ENCODE measurements at places on chromosomes 6 and 20.

- no peak for DNase-seq
These were observed 50.8 kb downstream of the GCLC start for GRCh38 chr6:53494076-53494475.

DNA sequence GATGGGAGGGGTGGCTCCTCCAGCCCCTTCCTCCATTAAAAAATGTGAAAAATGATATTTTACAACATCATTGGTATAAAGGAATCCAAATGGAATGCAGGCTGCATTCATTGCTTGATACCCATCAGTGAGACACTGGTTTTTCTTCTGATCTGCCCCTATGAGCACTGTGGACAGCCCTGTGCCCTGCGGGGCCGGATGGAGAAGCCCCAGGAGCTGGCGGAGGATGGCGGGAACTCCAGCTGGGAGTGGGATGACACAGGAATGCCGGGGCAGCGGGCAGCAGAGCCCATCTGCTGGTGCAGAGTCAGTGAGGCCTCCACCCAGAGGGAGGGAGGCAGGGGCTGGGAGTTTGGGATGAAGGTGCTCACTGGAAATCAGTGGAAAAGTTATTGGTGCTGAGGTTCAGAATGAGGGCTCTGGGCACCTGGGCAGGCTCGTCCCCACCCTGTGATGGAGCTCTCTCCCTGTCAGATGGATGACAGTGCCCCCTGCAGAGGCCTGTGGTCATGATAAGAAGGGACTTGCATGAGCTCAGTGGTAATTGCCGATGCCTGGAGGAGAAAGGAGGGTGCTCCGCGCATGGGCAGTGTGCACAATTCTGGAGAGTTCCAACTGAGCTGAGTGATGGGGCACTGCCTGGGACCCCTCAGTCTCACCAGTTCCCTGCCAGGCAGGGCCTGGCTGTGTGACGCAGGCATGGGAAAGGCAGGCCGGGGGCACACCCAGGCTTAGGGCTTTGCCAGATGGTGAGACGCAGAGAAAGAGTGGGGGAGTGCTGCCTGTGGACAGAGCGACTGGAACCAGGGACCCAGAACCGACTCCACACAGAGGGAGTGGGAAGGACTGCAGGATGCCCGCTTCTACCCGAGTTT is 23.2 kb downstream of the CTCFL start:
- no peak for DNase-seq

- no peak for DNase-seq
These were observed 5.7 kb upstream of the RBPJL start for GRCh38 chr20:45300961-45301360.

DNA sequence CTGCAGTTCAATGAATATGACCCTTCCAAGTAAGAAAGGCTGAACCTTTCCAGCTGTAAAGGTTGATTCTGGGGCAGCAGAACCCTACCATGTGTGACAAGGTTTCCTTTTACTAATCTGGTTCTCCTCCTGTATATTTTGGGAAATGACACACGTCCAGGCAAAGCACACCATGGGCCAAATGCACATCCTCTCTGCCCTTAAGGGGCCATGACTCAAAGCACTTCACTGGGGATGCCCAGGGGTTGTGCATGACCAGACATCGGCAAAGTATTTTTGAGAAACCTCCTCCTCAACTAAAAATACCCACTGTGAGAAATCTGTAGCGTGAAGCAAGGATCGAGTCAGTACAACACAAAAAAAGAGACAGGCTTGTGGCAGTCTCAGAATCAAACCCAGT is 174.7 kb downstream of the BACH2 start:
- DNase-seq, result no peak

DNA sequence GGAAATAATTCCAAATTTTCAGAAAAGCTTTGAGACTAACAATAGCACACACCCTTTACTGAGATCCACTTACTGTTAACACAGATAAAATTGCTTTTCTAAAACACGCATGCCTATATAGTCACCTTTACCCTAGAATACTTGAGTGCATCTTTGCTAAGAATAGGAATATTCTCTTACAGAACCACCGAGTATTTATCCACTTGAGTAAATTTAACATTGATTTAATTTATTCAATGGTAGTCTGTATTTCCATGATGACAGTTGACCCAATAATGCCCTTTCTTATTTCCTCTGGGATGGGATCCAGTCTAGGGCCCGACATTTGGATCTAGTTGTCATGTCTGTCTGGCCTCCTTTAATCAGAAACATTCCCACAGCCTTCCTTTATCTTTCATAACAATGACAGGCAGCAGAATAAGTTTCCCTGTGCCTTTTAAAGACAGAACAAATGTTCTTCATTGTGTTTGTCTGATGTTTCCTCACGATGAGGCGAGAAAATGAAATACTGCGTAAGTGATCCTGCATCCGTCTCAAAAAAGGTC is 56.6 kb upstream of the ERVFRD-1 start:
- DNase-seq, result no peak

- no peak for DNase-seq
These were observed 928.7 kb upstream of the GJE1 start for GRCh38 chr6:141203902-141204575.

GRCh38 chr20:11153819-11154218 is 480.0 kb upstream of the JAG1 start:
- DNase-seq, result no peak

DNA sequence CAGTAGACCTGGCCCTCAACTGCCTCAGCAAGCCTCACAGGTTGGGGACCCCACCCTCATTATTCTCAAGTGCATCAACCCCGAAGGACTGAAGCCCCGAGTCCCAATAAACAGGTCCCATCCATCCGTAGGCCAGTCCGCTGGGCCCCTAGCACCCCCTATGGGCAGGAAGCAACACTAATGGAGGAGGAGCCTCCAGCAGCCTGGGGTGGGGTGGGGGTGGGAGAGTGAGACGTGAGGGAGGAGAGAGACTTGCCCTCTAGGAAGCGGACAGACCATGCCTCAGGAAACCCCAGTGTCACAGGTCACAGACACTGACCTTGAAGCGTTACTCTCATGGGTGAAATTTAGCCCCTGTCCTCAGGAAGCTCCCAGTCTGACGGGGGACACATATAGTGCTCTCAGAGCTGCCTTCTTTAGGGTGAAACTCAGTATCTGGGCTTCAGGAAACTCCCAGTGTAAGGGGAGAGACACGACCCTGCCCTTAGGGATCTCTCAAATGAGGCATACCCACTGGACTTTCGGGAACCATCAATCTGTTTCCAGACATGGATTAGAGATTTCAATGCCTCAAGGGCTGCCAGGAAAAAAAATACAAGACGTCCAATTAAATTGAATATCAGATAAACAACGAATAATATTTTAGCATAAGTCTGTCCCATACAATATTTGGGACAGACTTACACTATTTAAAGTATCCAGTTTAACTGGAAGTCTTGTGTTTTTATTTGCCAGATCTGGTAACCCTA is 125.8 kb downstream of the MRPL14 start:
- DNase-seq, result no peak

GRCh38 chr20:1811621-1812498 is 83.3 kb upstream of the SIRPA start:
- DNase-seq, result no peak

DNA sequence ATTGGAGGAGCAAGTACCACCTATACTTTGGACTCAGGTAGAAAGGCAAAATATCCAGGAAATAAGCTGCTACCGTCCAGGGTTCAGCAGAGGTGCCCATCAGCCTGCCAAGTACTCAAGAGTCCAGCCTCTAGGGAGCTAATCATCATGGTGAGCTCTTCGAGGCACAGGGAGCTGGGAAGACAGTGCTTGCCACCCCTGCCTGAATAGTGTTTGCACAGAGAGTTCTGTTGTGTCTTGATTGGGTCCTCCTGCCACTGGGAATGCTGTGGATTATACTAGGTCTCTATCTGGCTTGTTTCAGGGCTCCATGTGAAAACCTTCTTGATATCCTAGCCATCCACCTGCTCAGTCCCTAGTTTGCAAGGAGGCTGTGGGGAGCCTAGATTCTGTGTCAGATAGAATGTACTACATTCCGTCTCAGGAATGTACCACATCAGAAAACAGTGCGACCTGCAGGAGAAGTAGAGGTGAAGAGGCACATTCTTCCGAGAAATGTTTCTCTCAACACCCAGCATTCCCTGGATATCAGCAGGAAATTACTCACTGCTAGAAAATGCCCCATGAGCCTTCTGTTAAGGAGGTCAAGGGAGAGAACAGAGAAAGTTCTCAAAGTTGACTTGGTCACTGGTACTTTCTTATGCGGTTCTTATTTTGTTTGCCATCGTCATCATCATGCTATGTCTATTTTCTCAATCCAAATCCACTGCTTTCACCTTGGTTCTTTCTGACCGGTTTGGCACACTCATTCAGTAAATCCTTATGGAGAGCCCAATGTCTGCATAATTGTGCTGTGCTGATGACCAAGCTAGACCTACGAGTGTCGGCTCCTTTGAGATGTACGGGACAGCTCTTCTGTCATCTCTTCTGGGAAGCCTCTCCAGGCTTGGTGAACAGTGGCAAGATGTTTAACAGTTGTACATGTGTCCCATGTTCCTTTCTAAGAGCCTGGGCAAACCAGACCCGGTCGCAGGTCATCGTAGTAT is 30.7 kb downstream of the PTPN1 start:
- no peak for DNase-seq

DNA sequence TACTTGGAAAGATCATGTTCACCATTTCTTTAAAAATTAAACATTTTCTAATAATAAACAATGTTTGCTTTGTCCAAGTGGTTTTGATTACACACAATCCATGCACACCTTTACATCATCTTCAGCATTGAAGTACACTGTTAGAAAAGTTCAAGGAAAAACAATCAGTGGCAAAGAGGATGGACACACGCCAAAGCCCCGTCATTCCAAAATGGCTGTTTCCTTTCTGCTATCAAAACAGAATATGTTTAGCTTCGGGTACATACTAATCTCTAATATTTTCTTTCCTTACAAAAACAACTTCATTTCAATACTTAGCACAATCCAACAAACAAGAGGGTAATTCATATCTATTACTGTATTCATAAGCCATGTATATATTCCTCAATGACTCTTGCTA is 24.5 kb downstream of the REPS1 start:
- no peak for DNase-seq

DNA sequence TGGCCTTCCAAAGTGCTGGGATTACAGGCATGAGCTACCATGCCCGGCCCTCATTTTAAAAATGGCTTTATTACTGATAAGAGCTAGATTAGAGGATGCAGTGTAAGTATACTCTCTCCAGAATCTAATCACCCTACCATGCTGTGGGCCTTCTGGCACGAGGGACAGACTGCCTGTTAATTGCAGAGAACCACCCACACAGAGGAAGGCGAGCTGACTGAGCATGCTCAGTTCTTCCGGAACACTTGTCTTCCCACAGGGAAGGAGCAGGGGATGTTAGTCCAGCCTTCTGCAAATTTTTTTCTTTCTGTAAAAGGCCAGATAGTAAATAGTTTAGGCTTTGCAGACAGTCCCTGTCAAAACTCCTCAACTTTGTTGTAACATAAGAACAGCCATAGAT is 48.9 kb downstream of the ALDH5A1 start:
- DNase-seq, result no peak

DNA sequence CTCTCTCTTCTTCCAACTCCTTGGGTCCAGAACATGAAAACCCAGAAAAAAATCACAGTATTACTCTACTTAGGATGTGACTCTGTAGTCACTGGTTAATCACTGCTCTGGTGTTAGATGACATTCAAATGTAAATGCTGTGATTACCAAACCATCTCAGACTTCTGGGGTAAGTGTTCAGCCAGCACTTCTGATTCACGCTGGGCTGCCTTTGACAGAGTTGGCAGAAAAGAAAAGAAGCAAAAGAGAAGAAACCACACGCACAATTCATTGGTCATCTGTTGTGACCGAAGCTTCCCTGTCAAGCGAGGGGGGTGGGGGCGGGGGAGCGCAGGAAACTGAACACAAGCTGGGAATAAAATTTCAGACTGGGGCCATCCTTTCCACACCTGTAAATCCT is 82.7 kb downstream of the PSMG4 start:
- no peak for DNase-seq

- no peak for DNase-seq
These were observed 7.2 kb downstream of the HLA-G start for GRCh38 chr6:29834564-29835436.

DNA sequence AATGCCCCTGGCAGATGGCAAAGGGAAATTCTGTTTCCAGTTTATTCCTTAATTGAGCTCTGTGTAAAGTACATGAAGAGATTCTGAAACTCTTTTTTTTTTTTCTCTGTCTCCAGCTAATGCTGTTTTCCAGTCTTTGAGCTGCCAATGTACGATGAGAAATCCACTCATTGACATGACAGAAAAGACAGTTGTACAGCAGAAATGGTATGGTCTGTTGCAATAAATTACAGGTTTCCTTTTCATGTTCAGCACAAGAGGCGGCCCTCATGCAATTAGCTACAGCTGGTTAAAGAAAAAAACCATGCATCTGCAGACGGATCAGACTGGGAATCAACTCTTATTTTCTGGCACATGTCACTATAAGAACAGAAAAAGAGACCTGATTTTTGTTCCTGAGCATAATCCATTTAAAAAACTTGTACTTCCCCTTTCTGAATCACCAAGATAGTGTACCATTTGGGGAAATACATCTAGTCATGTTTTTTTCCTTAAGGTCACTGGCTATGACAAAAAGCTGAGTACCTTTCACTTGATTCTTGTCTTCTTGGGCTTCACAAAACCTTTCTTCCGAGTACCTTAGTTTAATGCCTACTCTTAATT is 289.8 kb upstream of the PREP start:
- no peak for DNase-seq

GRCh38 chr6:126944512-126944911 is 174.0 kb upstream of the RSPO3 start:
- DNase-seq, result no peak

DNA sequence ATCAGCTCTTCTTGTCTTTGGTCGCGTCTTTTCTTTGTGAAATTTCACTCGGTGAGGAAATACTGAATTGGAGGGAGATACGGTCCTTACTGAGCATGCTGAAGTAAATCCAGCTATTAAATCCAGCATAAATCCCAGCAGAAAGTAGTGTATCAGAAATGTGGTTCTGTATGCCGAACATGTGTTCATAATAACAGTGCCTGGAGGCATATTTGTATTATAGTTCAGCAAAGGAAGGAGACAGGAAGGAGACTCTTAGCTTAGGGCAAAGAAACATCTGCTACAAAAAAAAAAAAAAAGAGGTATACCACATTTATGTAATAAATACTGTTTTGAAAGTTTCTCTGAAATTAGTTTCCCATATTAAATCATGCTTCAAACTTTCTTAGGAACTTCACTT is 211.8 kb downstream of the PLCB4 start:
- no peak for DNase-seq

DNA sequence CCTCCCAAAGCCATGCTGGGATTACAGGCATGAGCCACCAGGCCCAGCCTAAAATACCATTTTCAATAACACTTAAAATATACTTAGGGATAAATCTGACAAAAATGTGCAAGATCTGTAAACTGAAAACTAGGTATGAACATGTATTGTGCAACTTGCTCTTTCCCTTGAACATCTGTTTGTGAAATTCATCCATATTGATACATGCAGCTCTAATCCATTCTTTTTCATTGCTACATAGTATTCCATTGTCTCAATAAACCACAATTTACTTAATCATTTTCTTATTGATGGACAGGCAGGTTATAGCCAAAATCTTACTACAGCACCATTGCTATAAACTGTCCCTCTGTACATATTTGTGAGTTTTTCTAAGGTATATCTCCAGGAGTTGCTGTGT is 4.7 kb upstream of the SLC22A16 start:
- DNase-seq, result no peak

GRCh38 chr6:84220809-84221409 is 6.5 kb downstream of the CEP162 start:
- no peak for DNase-seq

Measured in CMK (cell line).